ENCODE measurements at places on chromosomes 7 and 10.

- DNase-seq: no peak
Measured at GRCh38 chr7:128939861-128940410, 2.2 kb downstream of the IRF5 start.

GRCh38 chr10:95795602-95796001, 39.6 kb downstream of the ENTPD1 start:
- no peak for DNase-seq

DNA sequence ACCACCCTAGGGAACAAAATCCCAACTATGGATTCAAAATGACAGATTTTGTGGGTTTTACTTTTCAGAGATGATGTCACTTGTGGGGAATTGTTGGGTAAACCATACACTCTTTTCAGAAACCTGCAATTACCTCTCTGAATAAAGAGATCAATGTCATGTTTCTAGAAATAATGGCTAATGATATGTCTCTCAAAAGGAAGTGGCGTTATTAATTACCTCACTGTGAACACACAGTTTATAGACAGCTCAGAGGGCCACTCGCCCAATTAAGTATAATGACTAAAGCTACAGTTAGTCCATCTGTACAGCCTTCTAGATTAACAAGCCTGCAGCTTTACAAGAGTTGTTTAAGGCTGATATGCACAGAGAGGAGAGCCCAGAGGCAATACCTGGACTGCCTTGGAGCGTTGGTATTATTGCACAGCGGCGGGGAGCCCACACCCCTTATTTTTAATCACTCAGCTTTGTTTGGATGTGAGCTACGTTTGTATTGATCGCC, 79.5 kb downstream of the RAB11FIP2 start:
- peak; percentile 62 for DNase-seq

GRCh38 chr7:130841416-130841815, 107.4 kb upstream of the KLF14 start:
- DNase-seq: peak; percentile 69

DNA sequence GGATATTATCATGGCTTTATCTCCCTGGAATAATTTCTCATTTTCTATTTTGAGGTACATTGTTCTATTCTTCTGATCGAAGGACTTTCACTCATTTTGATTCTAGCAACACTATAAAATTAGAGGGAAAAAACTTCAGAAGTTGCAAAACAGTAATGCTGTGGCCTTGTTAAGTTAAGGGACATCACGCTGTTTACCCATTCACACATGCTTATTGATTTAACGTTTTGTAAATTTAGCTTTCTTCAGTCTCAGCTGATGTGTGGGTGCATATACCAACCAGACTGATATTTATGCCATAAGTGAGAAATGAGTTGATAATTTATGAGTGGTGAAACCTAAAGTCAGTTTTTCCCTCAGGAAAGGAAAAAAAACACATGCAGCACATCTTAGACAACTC, 63.5 kb upstream of the RELN start:
- no peak for DNase-seq

DNA sequence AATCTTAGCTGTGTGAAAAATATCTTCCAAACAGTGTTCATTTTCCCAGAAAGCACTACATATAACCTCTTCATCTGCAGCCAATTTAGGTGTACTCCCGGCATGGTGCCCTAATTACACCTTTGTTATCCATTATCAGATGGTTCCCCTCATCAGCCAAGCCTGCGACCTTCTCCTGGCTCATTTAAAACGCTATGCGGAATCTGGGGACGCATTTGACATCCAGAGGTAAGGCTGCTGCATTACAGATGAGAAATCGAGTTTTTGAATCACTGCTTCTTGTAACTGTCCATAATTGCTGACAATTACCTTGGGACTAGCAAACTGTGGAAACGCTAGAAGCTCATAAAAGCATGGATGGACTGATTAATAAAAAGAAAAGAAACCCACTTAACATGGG, 109.5 kb downstream of the PARP12 start:
- DNase-seq: no peak

DNA sequence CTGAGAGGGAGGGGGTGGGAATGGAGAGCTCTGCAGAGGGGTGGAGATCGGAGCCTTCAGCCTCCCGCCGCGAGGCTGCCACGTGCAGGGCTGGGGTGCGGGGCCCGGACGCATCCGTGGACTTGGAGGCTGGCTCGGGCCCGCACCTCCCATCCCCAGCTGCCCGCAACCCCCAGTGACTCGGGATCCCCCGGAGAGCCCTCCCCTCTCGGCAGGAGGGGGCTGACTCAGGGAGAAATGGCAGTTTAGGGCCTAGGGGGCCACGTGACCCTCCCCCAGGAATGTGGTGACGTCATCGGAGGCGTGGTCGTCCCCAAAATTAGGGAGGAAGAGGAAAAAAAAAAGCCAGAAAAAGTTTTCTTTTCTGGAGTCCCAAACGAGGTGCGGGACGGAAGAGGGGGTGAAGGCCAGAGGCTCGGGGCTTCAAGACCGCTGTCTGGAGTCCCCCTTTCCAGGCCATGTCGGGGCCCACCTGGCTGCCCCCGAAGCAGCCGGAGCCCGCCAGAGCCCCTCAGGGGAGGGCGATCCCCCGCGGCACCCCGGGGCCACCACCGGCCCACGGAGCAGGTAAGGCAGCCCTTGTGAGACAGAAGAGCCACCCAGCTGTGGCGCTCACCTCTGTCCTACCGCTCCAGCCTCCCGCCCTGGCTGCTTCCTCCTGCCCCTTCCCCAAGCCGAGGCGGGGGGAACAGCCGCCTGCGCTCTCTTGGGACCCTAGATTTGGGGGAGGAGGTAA, at the start of gene TRIP6:
TRIP6 (plus strand) TSS at position 348 of the 736 bp plus-strand sequence; CDS start at position 459, 111 bp downstream.
- DNase-seq: peak; percentile 73

DNA sequence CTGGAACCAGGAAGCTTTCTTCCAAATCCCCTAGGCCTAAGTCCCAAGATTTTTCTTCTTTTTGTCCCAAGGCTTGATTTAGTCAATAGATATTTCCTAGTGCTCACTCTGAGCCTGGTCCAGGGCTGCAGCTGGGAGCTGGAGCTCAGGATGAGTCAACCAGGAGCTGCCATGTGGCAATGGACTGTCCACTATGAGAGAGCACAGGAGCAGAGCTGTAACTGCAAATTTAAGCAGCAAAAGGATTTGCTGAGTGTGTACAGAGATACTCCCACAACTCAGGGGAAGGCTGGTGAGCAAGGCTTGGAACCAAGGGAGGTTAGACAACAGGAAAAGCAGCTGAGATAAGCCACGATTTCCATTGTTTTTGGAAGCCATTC, 92.1 kb upstream of the CXCL12 start:
- DNase-seq: no peak

DNA sequence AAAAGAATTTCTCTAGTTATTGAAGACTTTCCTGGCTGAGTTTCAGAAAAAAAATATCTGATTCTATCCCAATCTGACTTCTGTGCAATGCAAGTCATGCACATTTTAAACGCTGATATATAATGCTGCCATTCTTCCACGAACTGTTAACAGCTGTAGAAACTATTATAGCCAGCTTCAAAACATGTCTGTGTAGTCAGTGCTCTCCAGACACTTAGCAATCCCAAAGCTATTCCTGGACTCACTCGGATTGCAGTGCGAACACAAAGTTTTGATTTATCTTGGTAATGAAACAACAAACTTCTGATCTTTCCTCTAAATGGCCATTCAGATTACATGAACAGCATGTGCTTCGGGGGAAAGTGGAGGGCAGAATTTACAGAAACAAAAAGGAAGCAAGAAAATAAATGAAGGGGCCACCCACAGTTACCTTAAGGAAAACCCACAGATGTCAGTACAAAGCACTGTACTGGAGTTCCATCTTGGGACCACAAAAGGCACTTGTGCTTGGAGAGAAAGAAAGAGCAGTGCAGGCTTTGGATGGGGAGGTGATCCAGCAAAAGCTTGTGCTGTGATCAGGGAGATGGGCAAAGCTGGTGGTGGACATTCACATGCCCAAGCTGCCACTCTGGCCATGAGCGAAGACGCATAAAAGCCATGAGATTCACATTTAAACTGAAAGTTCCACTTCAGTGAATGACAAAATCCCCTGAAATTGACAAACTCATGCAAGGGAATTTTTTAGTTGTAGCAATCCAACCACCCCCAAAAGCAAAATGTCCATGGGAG, 32.1 kb upstream of the ADO start:
- DNase-seq: no peak

GRCh38 chr7:84195295-84196060, 889 bp upstream of the SEMA3A start:
- DNase-seq: no peak

DNA sequence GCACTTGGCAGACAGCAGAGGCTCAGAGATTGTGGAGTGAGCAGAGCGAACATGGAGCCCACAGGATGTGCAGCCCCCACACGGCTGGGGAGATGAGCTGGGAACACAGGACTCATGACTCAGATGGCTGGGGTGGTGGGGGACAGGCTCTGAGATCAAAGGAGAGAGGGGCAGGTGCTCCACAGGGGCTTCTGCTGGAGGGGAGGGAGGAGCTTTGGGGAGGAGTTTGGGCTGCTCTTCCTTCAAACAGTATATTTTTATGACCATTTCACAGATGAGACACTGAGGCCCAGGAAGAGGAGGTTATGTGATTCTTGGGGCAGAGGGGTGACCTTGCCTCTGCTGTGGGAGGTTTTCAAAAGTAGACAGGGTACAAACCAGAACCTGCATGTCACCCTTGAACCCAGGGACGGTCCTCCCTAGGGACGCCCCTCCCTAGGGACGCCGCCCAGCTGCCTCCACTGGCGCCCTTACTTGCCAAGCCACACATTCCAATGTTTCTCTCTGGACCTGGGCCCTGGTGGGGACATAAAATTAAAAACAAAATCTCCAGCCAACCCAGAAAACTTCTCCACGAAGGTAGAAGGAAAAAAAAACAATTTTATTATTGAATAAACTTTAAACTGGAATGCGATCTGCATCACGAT, 981 bp upstream of the CRYGN start:
- DNase-seq: no peak

DNA sequence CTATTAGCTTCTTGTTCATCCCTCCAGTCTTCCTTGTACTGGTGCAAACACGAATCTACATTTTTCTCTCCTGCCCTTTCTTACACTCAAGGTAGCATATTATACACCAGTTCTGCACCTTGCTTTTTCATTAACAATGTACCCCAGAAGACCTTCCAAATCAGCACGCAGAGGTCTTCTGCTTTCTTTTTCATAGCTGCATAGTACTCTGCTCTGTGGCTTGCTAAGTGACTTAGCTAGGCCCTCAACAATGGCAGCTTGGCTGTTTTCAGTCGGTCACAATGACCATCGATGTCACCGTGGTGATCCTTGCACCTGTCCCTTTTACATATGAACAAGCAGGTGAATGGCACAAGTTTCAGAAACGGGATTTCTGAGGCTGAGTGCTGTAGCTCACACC, 5.1 kb upstream of the MAFK start:
- DNase-seq: no peak

GRCh38 chr7:105992905-105993304, 29.8 kb downstream of the CDHR3 start:
- DNase-seq: peak; percentile 17

DNA sequence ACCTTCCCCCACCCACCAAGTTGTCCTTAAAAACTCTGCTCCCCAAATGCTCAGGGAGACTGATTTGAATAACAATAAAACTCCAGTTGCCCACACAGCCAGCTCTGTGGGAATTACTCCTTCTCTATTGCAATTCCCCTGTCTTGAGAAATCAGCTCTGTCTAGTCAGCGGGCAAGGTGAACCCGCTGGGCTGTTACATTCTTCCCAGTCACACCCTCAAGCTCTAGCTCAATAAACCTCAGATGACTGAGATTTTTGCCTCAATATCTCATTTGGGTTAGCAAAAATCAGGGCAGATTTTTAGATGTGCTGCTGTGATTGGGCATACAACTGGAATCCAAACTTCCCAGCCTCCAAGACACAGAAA, 32.9 kb downstream of the SVOPL start:
- DNase-seq: no peak

- DNase-seq: no peak
Measured at GRCh38 chr10:15352201-15352600, 18.9 kb downstream of the FAM171A1 start.

GRCh38 chr10:100482834-100483185, 20.0 kb downstream of the WNT8B start:
- peak; percentile 25 for DNase-seq

GRCh38 chr10:67664942-67665341, 31.1 kb downstream of the CTNNA3 start:
- DNase-seq: no peak

- no peak for DNase-seq
Measured at GRCh38 chr7:83769407-83769806, 120.5 kb upstream of the SEMA3E start.

DNA sequence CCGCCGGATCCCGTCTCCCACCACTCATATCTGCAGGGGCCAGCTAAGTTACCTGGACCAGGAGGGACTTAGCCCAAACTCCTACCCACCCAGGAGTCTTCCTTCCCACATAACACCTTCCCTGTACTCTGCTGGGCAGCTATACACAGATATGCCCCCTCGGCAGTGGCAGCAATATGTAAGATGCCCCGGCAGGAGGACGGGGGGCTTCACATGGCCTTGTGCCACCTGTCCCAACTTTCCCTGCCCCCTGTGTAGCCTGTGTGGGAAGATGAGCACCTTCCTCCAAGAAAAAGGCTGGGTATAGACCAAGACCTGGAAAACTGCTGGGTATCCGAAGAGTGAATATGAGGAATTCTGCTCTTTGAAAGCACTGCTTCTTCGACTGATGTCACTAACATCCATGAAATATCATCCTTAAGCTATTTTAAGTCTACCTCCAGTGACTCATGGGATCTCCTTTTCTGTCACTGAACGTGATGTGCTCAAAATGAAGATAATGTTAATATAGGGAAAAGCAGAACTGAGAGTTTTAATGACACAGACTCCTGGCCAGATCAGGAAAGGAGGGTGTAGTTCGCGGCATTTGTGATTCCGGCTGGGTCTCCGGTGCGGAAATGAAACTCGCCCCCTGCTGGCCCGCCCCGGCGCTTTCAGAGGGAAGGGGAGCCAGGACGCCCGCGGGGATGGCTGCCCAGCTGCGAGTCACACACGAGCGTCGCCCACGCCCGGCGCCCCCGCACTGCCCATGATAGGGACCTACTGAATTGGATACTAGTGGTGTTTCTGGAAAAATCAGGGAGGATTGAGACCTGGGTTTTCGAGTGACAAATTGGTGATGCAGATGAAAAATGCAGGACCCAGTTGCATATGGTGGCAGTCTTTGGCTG, 256.9 kb upstream of the NFE2L3 start:
- DNase-seq: no peak

DNA sequence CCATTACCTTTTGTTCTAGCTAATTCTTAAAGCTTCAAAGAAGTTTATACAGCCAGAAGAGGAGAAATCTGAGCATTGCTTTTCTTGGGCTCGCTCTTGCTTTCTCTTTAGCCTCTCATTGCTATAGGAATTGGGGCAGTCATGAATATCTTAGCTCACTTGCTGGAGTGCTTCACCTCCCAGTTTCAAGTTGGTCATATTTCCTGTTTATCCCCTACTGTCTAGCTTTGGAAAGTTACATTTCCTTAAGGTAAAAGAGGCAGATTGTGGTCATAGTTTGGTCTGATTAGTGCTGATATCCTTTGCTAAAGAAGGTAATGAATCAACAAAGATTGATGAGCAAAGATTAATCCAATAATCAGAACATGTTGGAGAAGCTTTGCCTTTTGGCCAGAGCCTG, 77.7 kb upstream of the GLI3 start:
- no peak for DNase-seq
